ENCODE measurements at places on chromosomes 1 and 21.

GRCh38 chr1:55448261-55448660, 233.1 kb upstream of the USP24 start:
- DNase-seq, result no peak

- DNase-seq, result no peak
These were observed 571.6 kb downstream of the MATN1 start for GRCh38 chr1:30151826-30152225.

GRCh38 chr21:37449302-37449937, 82.8 kb downstream of the DYRK1A start:
- peak; percentile 44 for DNase-seq

GRCh38 chr21:45983981-45984551, 2.5 kb downstream of the COL6A1 start:
- no peak for DNase-seq

- peak; percentile 26 for DNase-seq
These were observed 558 bp downstream of the PAXBP1 start for GRCh38 chr21:32770871-32771523.

- DNase-seq, result peak; percentile 56
These were observed 255.9 kb downstream of the NFIA start for GRCh38 chr1:61337981-61338848.

DNA sequence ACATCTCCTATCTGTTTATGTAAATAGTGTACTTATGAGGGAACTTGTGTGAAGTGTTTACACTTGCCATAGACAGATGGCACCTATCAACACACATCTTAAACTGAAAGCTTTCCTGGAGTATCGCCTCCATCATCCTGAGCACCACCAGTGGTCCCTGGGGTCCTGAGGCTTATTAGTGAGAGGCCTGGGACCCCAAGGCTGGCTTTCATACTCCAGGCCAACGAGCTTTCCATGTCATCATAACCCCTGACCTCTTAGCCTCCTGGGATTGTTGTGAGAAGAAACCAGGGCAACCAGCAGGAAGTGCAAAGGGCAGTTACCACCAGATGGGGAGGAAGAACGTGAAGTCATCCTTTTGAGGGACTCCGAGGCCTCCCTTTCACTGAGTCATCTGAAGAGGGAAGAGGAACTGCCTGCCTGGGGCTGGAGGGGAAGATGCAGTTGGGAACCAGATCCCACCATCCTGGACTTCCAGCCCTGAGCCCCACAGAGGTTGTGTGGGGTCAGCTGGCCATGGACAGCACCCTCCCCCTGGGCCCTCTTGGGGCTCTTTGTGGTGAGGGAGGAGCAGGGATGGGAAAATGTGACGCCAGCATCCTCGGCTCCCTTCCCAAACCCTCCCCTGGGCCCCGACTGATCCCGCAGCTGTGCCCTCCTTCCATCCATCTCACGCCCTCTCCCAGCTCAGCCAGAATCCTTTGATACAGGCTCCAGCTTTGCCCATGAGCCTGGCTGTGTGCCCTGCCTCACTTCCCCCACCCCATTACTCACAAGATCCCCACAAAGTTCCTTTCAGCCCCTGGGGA, 5.8 kb downstream of the INKA2 start:
- DNase-seq, result no peak

DNA sequence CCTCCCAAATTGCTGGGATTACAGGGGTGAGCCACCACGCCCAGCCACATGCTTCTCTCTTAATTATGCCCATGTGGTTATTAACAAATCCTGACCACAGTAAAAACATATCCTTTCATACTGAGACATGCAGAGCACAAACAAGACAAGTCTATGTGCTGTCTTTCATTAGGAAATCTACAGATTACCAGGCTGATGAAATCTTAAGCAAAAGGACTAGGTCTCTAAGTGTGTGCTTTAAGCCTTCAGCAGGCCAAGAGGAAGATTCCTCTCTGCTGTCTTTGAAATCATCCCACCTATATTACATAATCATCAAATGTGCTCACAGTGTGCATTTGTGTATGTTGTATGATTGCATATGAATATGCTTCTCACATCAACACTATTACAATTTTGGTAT, 419.3 kb downstream of the KCTD3 start:
- no peak for DNase-seq

GRCh38 chr1:235791532-235792060, 75.1 kb downstream of the LYST start:
- no peak for DNase-seq

DNA sequence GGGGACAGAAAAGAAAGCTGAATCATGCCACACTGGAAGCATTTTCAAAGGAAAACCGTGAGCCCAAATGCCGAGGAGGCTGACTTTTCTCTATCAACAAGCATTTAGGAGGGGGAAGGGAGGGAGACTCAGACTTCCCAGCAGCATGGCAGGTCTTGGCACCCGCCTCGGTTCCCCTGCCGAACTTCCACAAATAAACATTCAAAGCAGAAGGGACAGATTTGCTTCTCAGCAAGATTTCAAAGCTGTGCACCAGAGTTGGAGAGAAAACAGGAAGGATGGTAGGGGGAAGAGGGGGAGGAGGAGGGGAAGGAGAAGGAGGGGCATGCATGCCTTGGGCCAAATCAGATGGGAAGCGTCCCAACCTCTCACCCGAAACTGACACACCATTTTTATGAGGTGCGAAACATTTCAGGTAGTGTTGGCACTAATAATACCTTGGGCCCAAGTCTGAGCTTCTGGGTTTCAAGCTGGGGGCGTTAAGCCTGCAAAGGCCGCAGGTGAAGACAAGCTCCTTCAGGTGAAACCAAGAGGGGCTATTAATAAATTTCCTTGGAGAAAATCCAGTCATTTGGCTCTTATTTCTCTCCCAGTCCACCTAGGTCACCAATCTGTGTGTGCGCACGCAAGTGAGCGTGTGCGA, 26.4 kb downstream of the ABCA4 start:
- DNase-seq, result no peak

- DNase-seq, result no peak
These were observed 16.8 kb downstream of the PHTF1 start for GRCh38 chr1:113742515-113742914.

Data from hematopoietic multipotent progenitor cell treated with erythropoietin and hydrocortisone succinate and interleukin-3 and kit ligand, for 17 days (in vitro differentiated cells).